Myometrial cell (primary cell): ENCODE measurements at places on chromosomes 5 and 9. TPM values are rescaled to one million over a fixed set of nuclear protein-coding genes. Genes with fewer than 3 reads are reported as not detected.

Gene PCDHGB4
- total RNA-seq, result 3.9 and 4.6 TPM in 2 replicates

Gene CAVIN4
- total RNA-seq, result not detected in 2 replicates

Gene SPATA31C1
- not detected in 2 replicates for total RNA-seq

Gene PCDHA10
- total RNA-seq, result not detected in 2 replicates

Gene IL33
- 22.5 and 29.1 TPM in 2 replicates for total RNA-seq

Gene FBP2
- total RNA-seq, result 0.29 TPM in 1 of 2 replicates, not detected in the other

Gene SNCB
- not detected in 2 replicates for total RNA-seq

Gene ADGRV1
- total RNA-seq, result 0.29 TPM in 1 of 2 replicates, not detected in the other
